ENCODE measurements at places on chromosomes 4 and X.

- DNase-seq: peak; percentile 44
Observed at GRCh38 chr4:140635606-140636005, 66.8 kb upstream of the UCP1 start.

DNA sequence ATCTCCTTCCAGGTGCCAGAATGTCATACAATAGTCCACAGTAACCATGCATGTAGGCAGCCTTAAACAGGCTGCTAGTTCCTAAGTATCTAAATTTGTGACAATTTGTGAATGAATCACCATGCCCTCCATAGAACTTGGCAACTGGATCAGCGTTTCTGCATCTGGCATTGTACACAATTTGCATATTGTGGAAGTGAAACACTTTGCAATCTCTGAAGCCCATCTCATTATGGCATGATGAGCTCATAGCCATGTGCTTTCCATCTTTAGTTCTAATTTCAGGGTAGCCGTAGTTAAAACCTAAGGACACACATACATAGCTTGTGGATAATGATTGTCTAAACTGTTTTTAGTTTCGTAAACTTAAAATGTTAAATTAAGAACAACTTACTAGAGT is 573.6 kb downstream of the PPP4R3C start:
- DNase-seq: no peak

GRCh38 chr4:149234798-149235197 is 580.8 kb downstream of the IQCM start:
- no peak for DNase-seq

GRCh38 chr4:41820473-41820872 is 71.9 kb upstream of the PHOX2B start:
- no peak for DNase-seq

- no peak for DNase-seq
Observed at GRCh38 chr4:157702831-157703230, 470.0 kb downstream of the GASK1B start.

DNA sequence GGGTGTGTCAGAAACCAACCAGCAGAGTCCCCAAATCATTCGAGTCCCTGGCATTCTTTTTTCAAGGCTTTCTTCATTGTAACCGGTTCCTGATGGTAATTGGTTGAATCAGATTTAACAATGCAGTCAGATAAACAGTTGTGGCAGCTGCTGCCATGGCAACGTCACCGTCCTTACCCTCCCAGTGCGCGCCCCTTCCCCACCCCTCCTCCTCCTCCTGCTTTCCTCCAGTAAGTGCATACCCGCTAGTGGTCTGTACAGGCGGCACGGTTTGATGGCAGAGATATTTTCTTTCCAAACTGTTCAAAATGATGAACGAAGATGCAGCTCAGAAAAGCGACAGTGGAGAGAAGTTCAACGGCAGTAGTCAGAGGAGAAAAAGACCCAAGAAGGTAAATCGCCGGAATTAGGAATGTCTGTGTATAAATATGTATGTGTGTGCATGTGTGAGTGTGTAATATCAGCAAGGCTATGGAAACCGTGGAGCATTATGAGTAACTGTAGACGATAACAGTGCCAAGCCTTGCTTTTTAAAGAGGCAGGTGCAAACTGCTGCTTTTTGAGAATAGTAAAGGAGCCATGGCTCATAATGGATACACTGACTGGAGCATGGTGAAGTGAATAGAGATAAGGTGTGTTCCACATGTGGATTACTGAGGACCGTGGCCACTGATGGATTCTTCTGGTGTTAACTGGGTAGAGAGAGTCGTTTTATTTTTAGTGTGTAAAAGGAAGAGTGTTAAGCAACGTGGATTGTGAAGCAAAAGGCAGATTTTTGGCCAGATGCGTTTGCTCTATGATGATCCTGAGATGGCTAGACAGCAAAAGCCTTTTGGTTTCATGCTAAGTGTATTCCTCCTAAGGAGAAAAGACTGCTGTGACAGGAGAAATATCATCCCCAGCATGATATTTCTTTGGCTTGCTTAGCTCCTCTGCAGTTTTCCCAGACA is at the start of gene ANK2:
ANK2 (plus strand) TSS at position 233 of the 950 bp plus-strand sequence; CDS start at position 309, 76 bp downstream.
- DNase-seq: peak; percentile 87

DNA sequence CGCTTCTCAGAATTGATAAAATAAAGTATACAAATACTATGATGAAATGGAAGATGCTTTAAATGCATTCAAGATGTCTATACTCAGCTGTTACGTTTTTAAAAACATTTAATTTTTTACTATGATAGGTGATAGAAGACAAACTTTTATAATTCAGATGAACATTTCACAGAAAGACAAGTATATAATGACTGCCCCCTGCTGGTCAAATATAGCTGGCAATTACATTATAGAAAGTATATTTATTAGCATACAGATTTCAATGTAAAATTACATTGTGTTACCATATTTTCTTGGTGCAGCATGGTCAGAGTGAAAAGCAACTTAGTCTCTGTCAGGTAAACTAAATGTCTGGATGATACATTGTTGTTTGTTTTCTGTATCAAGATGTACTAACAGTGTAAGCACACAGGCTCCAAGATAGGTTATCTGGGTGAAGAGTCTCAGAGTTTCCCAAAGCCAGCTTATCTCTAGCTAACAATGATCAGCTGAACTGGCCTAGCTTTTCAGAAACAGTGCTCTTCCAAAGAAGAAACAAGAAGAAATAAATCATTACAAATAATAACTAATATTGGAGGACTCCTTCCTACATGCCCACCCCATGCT is 54.1 kb downstream of the SRPX start:
- no peak for DNase-seq

- DNase-seq: no peak
Observed at GRCh38 chr4:48669086-48669485, 111.0 kb downstream of the FRYL start.

- DNase-seq: peak; percentile 67
Observed at GRCh38 chrX:101619364-101619763, 1.6 kb upstream of the ARMCX6 start.

DNA sequence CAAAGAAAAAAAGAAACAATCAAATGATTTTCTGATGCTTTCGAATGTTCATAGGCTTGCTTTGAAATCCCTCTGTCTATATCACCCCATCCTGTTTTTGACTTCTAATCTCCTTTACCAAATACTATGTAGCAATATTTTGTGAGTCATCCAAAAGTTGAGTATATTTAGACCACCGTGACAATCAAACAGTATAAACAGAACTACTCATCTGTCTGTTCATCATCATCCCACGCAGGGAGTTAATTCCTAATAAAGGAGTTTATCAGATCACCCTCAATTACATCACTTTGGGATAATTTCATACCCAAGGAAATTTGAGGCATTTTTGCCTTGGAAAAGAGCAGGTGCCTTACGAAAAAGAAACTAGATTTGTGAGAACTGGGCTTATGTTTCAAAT is 212.9 kb downstream of the CBR4 start:
- no peak for DNase-seq

DNA sequence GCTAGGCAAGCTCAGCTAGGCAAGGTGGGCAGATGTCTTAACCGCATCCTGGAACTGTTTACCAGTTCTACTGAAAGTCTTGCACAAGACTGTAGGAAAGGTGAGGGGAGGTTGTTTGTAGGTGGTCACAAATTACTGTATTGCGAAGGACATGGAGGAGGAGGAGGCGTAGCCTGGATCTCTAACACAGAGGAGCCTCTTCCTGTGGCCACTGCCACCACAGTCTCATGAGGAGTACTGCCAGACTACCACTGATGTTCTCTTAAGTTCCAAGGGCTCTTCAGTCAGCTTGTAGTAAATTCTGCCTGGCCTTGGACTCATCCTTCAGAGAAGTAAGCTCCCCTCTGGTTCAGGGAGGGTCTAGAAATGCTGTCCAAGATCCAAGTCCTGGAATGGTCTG is 258.6 kb downstream of the FAT4 start:
- no peak for DNase-seq

DNA sequence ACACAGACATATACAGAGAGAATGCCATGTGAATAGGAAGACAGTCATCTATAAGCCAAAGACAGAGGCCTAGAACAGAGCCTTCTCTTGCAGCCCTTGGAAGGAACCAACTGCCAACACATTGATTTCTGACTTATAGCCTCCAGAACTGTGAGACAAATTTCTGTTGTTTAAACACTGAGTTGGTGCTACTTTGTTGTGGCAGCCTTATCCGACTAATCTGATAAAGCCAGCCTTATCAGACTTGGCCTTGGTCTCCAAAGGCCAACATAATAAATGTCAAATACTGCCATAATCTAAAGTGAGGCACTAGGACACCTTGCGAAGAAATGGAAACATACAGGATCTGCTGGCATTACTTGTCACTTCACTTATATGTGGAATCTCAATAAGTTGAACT is 24.3 kb upstream of the PRDX4 start:
- DNase-seq: no peak

DNA sequence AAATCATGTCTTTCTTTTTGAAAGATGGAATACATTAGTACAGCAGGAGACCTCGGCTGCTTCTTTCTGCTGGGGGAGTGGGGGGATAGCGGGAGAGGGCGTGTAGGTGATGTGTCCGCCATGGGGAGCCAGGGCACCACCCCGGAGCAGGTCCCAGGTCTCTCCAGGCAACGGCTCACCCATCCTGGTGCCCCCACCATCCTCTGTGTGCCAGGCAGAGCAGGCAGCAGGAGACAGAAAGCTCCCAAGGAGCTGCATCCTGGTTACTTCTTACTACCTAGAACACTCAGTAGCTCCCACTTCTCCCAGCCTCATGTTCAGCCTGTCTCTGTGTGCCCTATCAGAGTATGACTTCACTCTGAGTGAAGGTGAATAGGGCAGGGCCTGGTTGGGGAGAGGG is 23.6 kb downstream of the TNIP2 start:
- no peak for DNase-seq

- no peak for DNase-seq
Observed at GRCh38 chr4:87521757-87522374, 7.3 kb downstream of the SPARCL1 start.

DNA sequence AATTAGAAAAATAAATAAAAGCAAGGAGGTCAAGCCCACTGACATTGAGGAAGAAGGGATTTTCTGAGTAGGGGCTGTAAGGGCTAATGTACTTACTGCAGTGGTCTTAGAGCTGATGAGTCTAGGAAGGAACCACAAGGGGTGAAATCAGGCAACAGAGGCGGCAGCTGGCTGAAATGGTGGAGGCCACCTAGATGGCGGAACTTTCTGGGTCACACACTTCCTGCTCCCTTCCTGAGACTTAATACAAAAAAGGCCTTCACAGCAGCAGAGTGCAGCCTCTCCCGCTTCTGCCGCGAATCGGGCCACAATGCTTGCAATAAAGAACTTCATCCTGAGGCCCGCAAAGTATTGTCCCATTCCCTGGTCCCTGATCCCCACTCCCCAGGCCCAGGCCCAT is 15.4 kb downstream of the SNX12 start:
- no peak for DNase-seq

DNA sequence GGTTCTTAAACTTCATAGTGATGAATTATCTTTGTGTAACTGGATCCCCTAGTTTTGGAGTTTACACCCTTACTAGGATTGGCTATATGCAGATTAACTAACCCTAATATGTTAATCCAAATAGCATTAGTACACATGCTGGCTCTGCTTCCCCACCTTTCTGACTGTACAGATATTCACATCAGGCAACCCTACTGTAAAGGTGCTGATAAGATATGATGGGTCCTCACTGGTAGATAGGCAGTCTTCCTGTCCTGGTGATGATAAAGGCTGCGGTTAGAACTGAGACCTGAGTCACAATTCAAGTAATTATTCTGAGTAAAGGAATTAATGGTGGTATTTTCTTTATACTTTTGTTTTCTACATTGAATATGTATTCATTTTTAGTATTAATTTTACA is 118.6 kb downstream of the COL4A5 start:
- no peak for DNase-seq

- DNase-seq: peak; percentile 90
Observed at GRCh38 chrX:119467842-119468550, at the start of gene SLC25A5. Gene SLC25A5 (plus strand): TSS chrX:119468444. CDS start chrX:119468516, 72 bp downstream.

- DNase-seq: no peak
Observed at GRCh38 chr4:10590896-10591295, 93.7 kb downstream of the CLNK start.

DNA sequence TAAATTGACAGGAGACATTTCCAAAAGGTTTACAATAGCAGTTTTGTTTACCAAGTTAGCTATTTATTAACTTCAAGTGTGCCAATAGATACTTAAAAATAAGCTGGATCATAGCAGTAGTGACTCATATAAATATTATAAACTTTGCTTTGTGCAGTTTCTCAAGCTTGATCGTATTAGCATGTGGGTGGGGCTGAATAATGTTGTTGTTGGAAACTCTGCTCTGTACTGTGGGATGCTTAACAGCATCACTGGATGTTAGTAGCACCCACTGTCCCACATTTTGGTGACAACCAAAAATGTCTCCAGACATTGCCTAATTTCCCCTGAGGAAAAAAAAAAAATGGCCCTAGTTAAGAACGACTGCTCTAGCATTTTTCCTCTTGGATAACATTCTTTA is 855.2 kb upstream of the ADGRL3 start:
- DNase-seq: no peak

GRCh38 chr4:104394406-104395167 is 100.1 kb downstream of the CXXC4 start:
- DNase-seq: no peak

- DNase-seq: no peak
Observed at GRCh38 chr4:112327965-112328733, 31.0 kb downstream of the ALPK1 start.

DNA sequence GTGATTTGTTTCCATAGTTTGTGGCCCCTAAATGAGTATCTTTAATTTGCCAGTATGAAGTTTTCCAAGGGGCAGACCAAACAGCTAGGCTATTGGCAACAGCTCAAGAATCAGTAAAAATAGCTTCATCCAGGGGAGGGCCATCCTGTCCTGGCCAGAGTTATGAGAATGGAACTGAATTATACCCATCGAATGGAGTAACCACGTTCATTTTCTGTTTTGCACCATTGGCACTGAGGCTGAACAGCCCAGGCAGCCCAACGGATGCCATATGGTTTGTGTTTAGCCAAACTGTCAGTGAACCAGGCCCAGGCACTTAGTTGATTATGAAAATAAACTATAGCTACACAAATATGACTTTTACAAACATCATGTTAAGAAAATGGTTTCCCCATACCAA is 17.7 kb upstream of the ASB5 start:
- no peak for DNase-seq

- no peak for DNase-seq
Observed at GRCh38 chrX:87621697-87622096, 104.1 kb downstream of the KLHL4 start.

Measured in H9 (cell line).